Cerebellar nuclear complex (tissue), 1 donor: ENCODE measurements at places on chromosomes 13 and 19.

DNA sequence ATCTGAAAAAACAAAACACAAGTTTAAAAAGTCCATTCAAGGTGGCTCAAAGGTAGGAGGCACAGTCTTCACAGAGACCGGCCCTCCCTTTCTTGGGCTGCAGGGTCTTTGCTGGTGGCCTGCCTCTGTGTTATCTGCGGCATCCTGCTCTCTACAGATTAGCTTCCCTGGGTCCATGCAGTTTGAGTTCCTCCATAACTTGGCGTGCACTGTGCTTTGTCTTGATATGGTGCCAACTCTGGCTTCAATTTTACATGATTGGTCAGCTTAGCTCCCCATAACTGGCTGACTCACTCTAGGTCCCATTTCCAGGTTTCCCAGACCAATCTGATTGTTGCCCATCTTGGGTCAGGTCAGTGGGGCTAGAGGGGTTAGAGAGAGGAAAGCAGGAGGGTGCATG is 41.8 kb downstream of the TPT1 start:
- no peak for DNase-seq

DNA sequence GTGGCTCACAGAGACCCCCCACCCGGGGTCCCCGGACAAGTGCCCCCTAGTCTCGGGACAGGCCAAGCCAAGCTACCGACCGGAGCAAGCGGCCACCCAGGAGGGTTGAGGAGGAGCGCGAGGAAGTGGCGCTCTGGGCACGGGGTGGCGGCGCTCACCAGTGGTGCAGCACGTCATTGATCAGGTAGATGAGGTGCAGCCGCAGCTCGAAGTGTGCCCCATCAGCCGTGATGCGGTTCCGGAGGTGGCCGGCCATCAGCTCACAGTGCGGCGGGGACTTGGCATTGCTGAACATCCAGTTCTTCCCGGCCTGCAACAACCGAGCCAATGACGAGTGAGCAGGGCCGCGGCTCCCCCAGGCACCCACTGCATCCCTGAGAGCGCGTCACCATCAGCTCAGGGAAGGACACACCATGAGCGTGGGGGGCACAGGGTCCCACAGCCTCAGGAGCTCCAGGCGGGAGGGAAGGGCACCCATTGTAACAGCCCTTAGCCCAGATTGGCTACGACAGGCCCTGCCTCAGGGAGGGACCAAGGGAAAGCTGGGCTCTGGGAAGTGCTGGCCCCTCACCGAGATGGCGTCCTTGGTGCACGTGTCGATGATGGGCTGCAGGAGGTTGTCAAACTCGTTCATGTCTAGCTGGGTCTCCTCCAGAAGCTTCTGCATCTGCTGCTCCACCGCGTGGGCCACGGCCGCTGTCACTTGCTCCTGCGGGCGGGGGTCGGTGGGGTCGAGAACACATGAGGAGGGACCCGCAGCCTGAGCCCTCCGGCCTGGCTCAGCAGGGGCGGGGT is 9.6 kb downstream of the CHERP start:
- DNase-seq, result no peak

GRCh38 chr19:2049741-2050348 is 1.2 kb downstream of the MKNK2 start:
- DNase-seq, result no peak

DNA sequence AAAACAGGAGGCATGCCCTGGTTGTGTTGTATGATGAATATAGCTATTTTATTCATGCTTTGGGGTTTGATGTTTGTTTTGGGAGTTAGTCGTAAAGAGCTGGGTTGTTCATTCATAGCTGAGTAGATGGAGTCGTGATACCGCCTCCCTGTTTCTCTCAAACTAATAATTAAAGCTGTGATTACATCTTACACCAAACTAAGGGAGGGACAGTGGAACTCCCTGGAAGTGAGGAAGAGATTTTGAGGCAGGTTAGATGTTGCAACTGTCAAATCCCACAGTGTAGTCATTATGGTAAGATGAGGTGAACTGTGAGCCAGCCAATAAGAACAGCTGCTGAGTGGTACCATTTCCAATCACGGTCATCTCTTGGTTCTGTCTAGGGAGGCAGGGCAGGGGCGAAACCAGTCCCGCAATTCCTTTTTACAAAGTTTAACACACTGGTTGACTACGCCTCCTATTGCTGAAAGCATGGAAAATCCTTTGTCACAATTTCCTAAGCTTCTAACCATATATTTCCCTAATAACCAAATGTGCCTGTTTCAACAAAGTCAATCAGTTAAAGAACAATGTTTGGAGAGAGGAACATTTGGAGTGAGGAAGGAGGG is 207.6 kb upstream of the SERP2 start:
- no peak for DNase-seq
